Right hindlimb (tissue), 1 donor: ENCODE measurements at places on chromosomes 11 and 22.

DNA sequence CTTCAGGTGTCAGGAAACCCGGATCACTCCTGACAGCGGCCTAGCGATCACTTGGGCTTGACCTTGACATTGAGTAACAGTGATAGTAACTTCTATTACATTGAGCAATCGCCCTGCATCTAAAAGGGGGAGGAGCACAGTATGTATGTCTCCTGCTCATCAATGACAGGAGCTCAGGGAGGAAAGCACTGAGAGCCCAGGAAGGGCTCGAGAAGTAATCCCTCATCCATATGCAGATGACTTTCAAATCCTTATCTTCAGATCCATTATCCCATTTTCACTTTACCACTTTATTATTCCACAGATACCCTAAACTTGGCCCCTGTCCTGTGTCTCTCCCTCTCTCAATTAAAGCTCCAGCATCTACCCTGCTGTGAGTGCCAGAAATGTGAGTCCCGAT is 47.8 kb downstream of the ABTB2 start:
- DNase-seq, result no peak

GRCh38 chr11:118870396-118871343 is 13.0 kb upstream of the CXCR5 start:
- no peak for DNase-seq

DNA sequence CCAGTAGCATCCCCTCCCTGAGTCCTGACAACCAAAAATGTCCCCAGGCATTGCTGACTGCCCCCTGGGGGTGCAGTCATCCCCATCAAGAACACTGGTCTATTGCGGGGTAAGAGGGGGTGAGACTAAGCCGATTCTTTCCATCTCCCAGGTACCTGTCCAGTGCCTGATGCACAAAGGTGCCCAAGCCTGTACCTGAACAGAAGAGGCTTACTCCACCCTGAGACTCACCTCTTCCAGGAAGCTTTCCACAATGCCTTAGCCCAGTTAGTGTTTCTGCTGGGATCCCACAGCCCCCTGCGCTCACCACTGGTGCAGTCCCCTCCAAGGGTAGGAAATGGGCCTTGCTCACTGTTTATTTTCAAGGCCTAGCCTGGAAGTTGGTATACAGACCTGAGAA is 22.9 kb downstream of the TPST2 start:
- no peak for DNase-seq

- DNase-seq, result no peak
Observed at GRCh38 chr11:88345408-88345807, 7.9 kb upstream of the CTSC start.

DNA sequence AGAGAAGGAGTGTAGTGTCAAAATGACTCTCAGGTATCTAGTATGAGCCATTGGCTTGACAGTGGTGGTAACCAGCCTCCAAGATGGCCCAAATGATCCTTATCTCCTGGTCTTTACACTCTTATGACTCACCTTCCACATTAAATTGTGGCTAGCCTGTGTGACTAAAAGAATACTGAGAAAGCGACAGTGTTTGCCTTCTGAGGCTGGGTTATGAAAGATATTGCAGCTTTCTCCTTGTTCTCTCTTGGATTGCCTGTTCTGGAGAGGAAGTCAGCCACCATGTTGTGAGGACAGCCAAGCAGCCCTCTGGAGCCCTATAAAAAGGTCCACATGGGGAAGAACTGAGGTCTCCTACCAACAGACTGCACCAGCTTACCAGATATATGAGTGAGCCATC is 15.8 kb downstream of the C11orf71 start:
- no peak for DNase-seq

GRCh38 chr11:113951537-113951936 is 23.4 kb upstream of the HTR3A start:
- no peak for DNase-seq

- no peak for DNase-seq
Observed at GRCh38 chr11:94782446-94782845, 14.3 kb downstream of the AMOTL1 start.

GRCh38 chr11:59135648-59136461 is 6.8 kb upstream of the FAM111A start:
- DNase-seq, result peak; percentile 87

DNA sequence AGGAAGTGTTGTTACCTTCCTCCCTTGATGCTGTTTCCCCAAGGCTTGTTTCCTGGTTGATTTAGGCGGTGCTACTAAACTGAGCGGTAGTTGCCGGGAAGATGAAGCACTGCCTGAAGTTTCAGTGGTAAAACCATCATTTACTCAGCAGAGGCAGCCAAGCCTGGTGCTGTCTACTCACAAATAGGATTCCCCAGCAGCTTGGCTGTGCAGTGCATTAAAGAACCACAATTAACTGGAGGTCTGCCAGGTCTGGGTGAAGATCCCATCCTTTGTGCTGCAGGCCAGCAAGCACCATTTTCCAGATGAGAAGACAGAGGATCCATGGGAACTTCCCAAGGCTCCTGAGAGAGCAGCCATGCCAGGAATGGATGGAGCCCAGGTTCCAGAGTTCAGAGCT is 231.9 kb upstream of the E2F8 start:
- DNase-seq, result no peak

- DNase-seq, result no peak
Observed at GRCh38 chr11:96464700-96465307, 75.0 kb downstream of the JRKL start.

GRCh38 chr22:16847271-16847670 is 22.1 kb upstream of the XKR3 start:
- no peak for DNase-seq

DNA sequence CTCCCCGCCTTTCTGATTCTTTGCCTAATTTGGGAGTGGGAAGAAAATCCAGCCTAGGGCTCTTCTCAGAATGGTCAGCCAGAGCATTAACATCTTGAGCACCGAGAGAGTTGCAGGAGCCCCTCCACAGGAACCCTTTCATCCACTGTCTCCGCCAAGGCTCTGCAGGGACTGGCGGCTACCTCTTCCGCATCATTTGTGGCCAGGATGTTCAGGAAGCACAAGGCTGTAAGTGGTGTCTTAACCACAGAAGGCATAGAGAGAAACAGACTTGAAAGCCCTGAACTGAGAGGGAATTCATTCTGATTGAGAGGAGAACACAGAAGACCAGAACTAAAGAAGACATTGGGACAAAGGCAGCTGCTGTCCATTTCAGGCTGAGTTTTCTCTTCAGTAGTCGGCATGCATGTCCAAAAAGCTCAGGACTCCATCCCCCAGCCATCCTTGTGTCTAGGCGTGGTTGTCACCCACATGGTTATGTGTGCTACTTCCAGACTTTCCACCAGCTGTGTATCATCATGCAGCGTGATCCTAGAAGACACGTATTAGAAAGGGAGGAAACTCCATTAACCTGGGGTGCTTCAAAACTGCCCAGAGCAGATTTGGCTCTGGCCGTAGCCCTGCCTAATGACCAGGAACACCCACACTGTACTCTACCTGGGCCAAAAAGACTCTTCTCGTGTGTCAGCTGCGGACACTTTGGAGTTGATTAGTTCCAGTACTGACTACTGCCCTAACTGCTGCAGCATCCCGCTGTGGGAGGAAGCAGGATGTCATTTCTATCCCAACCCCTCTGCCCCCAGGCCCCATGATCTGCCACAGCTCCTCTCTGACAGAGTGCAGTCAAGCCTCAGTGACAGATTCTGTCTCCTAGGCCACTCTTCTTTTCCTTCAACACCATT is 725.1 kb downstream of the NTM start:
- DNase-seq, result no peak

GRCh38 chr11:128695539-128696221 is 1.8 kb downstream of the FLI1 start:
- no peak for DNase-seq

GRCh38 chr11:85236211-85236610 is 390.9 kb downstream of the DLG2 start:
- no peak for DNase-seq

DNA sequence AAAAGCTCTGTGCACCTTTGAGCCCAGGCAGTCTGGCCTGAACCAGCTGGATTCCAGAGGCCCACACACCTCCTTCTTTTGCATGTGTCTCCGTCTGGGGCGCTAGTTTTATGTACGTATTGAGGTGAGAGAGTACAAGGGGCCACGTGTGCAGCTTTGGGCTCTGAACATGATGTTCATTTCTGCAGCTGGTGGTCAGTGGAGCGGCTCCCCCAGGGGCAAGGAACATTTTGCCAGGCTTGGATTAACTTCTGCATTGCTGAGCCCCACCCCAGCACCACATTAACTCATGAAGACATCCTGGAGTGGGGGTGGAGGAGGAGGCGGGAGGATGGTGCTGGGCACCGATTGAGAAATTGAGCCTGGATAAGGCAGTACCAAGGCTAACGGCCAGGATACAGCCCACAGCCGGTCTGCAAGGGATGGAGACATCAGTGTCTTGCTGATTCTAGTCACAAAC is 13.8 kb downstream of the USP2 start:
- peak; percentile 63 for DNase-seq

DNA sequence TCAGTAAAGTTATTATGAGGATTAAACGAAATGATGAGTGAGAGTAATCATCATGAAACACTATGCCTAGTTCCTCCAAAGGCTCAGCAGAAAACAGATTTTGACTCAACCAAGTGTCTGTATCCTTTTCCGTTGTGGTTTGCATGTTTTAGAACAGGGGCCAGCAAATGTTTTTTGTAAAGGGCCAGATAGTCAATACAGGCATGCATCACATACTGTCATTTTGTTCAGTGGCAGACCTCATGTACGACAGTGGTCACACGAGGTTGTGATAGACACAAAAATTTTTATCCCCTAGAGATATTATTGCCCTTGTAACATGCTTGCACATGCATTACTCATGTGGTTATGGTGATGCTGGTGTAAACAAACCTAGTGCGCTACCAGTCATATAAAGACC is 81.9 kb upstream of the SLC25A18 start:
- no peak for DNase-seq

- peak; percentile 5 for DNase-seq
Observed at GRCh38 chr22:27197618-27198017, 540.2 kb downstream of the MIAT start.

DNA sequence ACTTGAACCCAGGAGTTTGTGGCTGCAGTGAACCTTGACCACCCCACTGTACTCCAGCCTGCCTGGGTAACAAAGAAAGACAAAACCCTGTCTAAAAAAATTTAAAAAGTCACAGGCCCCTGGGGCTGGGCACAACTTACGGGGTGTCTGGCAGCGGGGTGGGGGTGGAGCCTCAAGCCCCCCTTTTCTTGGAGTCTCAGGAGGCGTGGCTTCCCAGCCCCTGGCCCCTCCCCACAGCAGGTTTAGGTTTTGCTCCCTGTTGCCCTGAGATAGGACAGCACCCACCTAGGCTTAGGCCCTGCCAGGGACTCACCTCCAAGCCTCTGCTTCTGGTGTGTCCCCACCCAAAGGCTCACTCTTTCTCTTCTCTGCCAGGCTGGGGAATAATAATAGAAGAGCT is 22.4 kb downstream of the MGAT3 start:
- DNase-seq, result no peak

- no peak for DNase-seq
Observed at GRCh38 chr22:20254975-20255946, 12.9 kb downstream of the RTN4R start.

GRCh38 chr11:12882670-12883069 is 126.4 kb upstream of the RASSF10 start:
- DNase-seq, result no peak

- DNase-seq, result no peak
Observed at GRCh38 chr22:27467711-27468110, 333.8 kb downstream of the MN1 start.

DNA sequence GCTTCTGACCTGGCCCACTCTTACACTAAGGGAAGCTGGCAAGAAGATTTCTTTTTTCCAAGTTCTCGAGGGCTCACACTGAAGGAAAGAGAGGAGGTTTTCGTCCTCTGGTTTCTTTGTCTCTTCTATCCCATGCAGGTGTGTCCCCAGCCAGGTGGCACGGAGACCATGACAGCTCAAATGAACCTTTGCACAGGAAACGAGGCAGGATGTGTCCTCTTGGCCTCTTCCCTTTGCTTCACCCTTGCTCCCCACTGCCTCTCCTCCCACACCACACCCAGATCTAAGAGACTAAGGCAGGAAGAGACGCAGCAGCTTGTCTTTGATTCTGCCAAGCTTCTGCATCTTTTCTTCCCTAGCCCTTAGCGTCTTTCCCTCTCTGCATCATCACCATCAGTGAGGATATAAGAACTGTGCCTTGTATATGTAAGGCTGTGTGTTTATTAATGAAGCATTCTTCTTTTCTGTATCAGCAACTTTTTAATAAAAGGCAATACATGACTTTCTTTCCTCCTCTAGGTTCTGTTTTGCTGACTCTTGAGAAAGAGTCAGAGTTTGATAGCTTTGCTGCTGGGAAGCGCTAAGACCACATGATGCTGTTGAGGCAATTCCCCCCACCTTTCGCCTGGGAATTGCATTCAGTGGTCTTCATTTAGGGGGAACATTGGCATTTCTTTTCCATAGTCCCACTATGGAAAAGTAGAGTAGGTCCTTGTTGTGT is 56.0 kb upstream of the PARVA start:
- DNase-seq, result no peak

- DNase-seq, result no peak
Observed at GRCh38 chr11:107928767-107929507, 689 bp downstream of the RAB39A start.

- DNase-seq, result peak; percentile 24
Observed at GRCh38 chr22:44361391-44362126, 48.8 kb upstream of the SHISAL1 start.

DNA sequence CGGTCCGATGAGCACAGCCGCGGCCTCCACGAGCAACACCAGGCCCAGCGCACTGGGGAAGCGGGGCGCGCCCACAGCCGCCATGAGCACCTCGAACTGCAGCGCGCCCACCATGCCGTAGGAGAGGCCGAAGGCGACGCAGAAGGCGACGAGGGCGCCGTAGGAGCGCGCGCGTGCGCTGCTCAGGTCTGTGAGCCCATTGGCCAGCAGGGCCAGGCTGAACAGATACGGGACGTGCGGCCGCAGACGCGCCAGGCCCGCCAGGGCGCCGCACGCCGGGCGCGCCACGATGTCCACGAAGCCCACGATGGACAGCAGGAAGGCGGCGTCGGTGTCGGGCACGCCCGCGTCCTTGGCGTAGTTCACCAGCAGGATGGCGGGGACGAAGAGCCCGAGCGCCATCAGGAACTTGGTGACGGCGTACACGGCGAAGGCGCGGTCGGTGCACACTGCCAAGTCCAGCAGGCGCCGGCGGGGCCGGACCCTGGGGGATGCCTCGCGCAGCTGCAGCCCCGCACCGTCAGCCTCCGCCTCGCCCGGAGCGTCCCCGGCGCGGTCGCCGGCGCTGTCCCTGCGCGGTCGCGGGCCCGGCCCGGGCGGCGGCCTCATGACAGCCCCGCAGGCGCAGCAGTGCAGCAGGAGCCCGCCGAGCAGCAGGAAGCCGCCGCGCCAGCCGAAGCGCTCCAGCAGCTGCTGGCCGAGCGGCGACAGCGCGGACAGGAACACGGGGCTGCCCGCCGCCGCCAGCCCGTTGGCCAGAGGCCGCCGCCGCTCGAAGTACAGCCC is 2.9 kb downstream of the SLC16A8 start:
- DNase-seq, result peak; percentile 62
